HFFc6 (cell line): ENCODE measurements at places on chromosomes 4 and X.

GRCh38 chr4:76641758-76642157 lies 206.7 kb downstream of the SHROOM3 start:
- DNase-seq = no peak

GRCh38 chr4:105887508-105887907 lies 7.8 kb upstream of the NPNT start:
- DNase-seq = no peak

DNA sequence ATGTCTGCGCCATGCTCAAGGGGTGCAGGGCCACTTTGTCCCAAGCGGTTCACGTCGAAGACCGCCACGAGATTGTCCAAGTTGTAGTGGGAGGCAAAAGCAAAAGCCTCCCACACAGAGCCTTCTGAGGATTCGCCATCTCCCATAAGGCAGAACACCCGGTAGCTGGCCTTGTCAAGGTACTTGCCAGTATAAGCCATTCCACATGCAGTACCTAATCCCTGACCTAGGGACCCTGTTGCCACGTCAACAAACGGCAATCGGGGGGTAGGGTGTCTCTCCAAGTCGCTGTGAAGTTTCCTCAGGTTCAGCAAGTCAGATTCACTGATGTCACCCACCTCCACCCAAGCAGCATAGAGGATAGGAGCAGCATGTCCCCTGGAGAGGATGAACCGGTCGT lies 424 bp downstream of the TKTL2 start:
- no peak for DNase-seq

- DNase-seq = no peak
These were observed 22.1 kb upstream of the NDNF start for GRCh38 chr4:121094297-121094966.

DNA sequence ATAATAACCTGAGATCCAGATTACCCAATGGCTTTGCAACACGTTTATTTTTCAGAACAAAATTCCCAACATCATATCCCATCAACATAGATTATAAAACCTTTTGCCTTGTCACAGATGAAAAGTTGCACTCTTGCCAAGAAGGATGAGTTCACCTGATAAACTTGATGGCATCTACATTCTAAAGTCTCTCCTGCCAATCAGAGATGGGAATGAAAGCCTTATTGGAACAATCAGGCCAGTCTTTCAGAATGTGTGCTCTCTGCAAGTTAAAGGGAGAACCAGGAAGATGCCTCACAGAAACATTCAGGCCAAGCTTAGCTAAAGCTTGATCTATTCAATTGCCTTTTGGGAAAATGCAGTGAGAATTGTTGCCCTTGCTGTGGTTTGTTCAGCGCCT lies 1.3 kb downstream of the LPAR4 start:
- no peak for DNase-seq

- peak; percentile 27 for DNase-seq
These were observed 1.0 kb downstream of the PGRMC2 start for GRCh38 chr4:128286474-128287058.

DNA sequence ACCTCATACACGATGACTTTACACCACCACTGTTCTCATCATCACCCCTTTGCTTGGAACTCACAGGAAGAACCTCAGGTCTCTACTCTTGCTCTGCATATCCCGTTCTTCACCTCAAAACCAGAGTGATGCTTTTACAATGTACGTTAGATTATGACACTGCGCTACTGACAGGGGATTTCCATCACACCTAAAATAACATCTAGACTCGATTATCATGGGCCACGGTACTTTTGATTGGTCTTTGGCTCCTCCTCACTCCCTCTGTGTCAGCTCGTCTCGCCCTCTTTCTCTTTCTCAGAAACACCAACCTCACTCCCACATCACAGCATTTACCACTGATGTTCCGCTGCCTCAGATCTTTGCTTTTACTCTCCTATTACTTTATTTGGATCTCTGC lies 172.4 kb downstream of the TLL1 start:
- no peak for DNase-seq

DNA sequence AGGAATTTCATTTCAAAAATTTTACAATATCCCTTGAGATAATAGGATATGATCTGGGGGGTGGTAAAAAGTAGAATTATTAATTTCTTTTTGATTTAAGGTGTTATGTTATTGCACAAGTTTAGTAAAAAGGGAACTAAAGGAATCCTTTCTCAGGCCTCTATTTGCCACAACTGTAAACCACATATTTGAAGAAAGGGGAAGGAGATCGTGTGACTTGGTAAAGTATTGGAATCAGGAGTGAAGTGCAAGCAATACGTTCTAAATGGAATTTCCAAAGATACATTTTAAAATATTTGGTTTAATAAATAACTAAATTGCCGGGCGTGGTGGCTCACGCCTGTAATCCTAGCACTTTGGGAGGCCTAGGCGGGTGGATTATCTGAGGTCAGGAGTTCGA lies 35.3 kb upstream of the SCRG1 start:
- DNase-seq = no peak

DNA sequence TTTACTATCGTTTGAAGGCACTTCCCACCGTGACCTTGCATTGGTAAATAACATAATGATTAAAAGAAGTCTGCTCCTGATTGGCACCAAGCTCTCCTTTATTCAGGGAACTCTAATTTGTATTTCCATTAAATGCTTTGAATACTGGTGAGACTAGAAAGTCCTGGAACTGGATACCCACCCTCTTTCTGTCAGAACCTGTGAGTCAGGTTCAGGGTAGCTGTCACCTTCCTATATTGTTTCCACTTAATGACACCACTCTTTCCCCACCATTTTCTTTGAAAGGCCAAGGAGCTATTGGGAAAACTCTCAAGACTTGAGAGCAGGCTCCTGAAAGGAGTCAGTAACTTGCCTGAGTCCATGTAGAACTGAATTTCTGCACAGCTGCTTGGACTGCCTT lies 55.9 kb upstream of the RASSF6 start:
- no peak for DNase-seq

- no peak for DNase-seq
These were observed 57.1 kb downstream of the RBM46 start for GRCh38 chr4:154838155-154838554.

DNA sequence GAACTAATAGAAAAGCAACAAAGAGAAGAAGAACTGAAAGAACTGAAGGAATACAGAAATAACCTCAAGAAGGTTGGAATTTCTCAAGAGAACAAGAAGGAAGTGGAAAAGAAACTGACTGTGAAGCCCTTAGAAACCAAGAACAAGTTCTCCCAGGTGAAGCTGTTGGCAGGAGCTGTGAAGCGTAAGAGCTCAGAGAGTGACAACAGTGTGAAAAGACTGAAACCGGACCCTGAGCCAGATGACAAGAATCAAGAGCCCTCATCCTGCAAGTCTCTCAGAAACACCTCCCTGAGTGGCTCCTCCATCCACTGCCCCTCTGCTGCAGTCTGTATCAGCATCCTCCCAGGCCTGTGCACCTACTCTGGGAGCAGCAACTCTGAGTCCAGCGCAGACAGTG lies 8.4 kb upstream of the FHDC1 start:
- no peak for DNase-seq

- DNase-seq = no peak
These were observed 86.0 kb upstream of the TET2 start for GRCh38 chr4:105060628-105061027.

DNA sequence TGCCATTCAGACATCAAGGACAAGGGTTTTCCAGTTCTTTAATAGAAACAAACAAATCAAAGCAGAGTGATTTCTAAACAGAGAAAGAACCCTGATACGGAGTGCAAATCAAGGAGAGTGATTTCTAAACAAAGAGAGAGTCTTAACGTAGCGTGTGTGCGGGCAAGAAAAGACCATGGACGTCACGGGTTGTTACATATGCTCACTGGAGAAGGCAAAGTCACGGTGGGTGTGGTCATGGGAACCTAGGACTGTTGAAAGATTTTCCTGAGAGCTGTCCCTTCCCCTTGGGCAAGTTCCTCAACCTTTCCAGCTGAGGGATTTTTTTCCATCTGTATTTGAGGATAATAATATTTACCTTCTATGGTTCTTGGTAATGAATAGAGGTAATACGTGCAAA lies 95.0 kb upstream of the SLC34A2 start:
- DNase-seq = no peak

DNA sequence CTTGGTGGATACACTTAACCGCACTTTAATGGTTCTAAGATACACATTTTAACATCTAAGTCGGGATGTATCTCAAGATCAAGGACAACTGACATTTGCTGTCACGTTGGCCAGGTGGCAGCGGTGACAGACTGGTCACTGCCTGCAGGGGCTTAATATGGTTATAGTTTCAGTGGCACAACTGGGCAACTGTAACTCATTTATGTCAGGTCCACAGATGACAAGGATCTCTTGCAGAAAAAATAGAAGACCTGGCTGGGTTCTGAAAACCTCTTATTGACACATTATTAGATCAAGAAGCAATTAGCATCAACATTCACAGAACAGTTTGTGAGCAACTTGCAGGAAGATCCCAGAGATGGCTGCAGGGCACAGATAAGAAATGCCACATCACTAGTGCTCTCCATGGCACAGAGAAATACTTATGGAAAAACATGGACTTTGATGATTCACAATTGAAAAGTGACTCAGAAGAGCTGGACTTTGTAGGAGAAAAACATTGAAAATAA lies 99.6 kb upstream of the SORBS2 start:
- peak; percentile 26 for DNase-seq

DNA sequence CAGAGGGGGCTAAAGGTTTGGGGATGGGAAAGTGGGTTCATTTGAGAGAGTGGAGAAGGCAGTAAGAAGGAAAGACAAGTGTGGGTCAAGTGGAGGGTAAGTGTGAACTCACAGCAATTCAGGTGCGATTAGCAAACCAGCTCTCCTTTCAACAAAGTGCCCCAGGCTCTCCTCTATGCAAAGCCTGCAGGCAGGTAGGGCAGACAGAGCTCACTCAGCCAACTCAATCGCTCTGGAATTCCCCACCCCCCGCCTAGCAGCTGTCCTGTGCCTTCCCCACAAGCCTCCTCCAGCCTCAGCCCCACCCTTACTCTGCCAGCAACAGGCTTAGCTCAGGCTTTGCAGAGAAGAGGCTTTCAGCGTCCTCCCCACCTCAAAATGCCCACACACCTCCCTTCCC lies 14.8 kb upstream of the MAMLD1 start:
- no peak for DNase-seq

DNA sequence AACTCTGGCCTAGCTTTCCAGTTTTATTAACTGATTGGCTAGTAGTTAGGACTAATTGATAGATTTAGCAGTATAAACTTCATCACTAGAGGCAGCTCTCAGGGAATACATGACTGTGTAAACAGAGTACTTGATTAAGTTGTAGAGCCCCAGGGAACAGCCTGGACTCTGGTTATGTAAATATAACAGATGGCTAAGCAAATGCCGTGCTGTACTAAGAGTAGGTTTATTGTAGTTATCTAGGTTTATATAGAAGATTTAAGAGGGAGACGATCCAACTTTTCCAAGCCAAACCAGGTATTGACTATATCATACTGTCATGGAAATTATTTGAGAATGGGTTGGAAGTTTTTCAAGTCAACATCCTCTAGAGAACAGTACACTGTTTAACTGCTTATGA lies 463.4 kb upstream of the GRID2 start:
- DNase-seq = no peak

DNA sequence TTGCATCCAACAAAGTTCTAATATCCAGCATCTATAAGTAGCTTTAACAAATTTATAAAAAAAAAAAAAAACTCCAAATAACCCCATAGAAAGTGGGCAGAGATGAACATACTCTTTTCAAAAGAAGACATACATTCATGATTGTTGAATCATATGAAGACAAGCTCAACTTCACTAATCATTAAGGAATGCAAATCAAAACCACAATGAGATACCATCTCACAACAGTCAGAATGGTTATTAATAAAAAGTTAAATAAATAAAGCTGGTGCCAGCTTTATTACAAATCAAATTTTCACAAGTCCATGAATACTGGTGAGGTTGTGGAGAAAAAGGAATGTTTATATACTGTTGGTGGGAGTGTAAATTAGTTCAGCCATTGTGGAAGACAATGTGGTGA lies 592.0 kb downstream of the IQCM start:
- peak; percentile 32 for DNase-seq

- DNase-seq = no peak
These were observed 149.7 kb downstream of the PTTG2 start for GRCh38 chr4:38109896-38110295.

DNA sequence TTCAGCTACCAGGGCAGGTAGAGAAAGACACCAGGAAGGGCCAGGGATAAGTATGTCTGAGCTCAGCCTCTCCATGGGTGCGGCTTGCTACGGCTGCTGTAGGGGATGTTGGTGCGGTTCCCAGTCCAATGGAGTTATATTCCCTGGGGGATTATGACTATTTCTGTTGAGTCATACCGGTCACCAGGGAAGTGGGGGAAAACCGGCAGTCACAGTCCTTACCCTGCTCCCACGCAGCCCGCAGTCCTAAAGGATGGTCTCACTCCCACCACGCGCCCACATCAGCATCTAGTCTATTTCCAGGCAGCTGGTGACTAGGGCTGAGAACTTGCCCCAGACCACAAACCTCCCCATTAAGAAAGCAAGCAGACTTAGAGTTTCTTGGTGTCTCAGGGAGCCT lies 191.6 kb downstream of the VEGFC start:
- no peak for DNase-seq

DNA sequence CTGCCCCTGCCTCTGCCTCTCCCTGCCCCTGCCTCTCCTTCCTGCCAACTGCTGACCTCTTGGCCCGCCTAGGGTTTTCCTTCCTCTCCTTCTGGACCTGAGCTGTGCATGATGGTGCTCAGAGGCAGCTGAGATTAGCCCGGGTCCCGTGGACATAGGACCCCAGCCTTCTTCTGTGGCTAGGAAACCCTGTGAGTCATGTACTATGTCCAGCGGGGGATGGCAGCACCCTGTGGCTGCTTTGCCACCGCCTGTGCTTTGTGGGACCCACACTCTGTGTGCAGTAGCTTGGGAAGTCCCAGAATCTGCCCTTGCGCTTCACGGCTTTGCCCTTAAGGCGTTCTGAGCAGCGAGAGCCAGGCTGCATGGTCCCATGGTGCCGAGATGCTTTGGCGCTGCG lies 105.5 kb upstream of the PSAPL1 start:
- no peak for DNase-seq

GRCh38 chr4:29588617-29589016 lies 1131.6 kb upstream of the PCDH7 start:
- peak; percentile 17 for DNase-seq

- peak; percentile 17 for DNase-seq
These were observed 149.9 kb downstream of the FGF16 start for GRCh38 chrX:77597090-77597489.

GRCh38 chrX:43551590-43551989 lies 104.5 kb upstream of the MAOA start:
- no peak for DNase-seq

DNA sequence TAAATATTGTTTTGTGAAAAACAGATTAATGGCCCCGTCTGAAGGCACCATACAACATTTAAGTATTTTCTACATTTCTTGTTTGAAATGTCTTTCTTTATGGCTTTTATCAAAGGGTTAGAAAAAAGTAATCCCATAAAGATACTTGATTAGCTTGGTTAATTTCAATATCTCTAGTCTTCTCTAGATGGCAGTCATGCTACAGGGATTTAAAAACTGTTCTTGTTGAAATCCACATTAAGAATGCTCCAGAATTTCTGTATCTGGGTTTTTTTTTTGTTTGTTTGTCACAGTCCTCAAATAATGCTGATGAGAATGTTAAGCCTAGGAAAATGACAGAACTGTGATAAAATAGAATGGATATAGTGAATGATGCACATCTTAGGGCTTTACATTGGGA lies 109.0 kb upstream of the AADAT start:
- DNase-seq = peak; percentile 10

GRCh38 chr4:141028024-141028529 lies 105.2 kb downstream of the RNF150 start:
- peak; percentile 90 for DNase-seq

- DNase-seq = no peak
These were observed 38.1 kb upstream of the ARSH start for GRCh38 chrX:2967998-2968909.
